ENCODE measurements at places on chromosomes 5 and 9.

GRCh38 chr5:144194144-144194543, 23.5 kb downstream of the KCTD16 start:
- DNase-seq: no peak

GRCh38 chr5:132059043-132059695, 1.3 kb upstream of the IL3 start:
- DNase-seq: no peak

- no peak for DNase-seq
Measured at GRCh38 chr9:35342221-35342958, 147.5 kb upstream of the RUSC2 start.

- no peak for DNase-seq
Measured at GRCh38 chr9:20713172-20713571, 29.1 kb downstream of the FOCAD start.

- no peak for DNase-seq
Measured at GRCh38 chr9:90070931-90071660, 466.3 kb downstream of the GADD45G start.

DNA sequence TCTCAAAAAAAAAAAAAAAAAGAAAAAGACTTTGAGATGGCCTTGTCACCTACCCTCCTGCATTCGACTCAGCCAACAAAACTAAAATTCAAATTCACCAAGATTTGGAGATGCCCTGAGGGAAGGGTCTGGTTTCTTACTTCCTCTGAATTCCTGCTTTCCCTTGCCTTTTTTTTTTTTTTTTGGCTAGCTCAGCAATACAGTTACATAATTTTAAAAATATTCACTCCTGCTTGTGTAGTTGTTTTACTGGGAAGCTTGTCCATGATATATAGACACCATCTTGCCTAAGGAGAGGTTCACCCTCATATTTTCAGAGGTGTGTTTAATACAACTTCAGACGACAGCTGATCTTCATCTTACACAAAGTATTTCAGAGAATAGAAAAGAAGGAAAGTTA, 21.3 kb upstream of the SERINC5 start:
- no peak for DNase-seq

GRCh38 chr5:112304743-112305142, 114.3 kb downstream of the EPB41L4A start:
- no peak for DNase-seq

DNA sequence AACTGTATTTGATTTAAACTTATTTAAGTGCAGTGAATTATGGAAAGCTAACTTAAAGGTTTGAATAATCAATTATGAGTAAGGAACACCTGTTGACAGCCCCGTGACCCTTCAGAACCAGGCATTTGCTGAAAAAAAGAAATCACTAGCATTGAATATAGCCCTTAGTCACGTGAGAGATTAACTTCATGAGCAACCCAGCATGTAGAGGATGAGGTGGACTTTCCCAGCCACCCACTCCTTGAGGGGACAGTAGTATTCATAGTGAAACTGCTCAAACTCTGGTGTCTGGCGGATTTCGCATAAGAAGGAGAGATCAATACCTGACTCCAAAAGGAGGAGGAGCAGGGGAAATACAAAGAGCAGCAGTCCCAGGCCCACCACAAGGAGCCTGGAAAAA, 184.8 kb upstream of the RASEF start:
- no peak for DNase-seq

DNA sequence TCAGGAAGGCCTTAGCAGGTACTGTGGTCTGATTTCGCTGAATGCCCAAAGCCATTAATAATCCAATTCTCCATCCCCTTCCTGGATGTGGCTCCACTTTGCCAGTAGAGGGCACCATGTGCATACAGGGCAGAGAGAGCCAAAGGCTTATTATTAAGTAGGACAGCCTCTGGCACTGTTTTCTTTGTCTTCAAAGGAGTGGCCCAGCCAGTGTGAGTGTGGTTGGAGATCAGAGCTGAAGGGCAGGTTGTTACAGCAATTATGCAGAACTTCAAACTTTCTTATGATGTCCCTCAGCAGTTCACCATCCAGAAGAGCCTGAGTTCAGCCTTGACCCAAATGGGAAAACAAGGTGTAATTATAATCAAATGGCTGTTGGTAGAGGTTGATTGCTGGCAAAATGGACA, 38.6 kb upstream of the CEMIP2 start:
- no peak for DNase-seq

DNA sequence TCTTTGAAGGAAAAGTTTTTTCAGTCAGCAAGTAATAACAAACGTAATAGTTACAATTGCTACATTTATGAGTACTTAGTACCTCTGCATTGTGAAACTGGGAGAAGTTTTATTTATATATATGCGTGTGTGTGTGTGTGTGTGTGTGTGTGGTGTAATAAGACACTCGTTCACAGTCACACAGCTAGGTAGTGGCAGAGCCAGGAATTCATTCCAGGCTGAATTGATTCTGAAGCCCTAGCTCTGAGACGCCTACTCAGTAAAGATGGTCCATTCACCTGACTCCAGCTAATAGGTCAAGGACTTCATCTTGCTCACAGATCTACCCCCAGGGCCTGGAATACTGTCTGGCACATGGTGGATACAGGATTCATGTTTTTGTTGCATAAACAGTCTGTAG, 13.6 kb upstream of the CAST start:
- DNase-seq: no peak

GRCh38 chr9:134434894-134435506, 108.7 kb downstream of the RXRA start:
- peak; percentile 92 for DNase-seq

GRCh38 chr5:75839547-75839946, 122.3 kb upstream of the POC5 start:
- DNase-seq: no peak

- DNase-seq: no peak
Measured at GRCh38 chr9:4296217-4296616, 3.7 kb downstream of the GLIS3 start.

GRCh38 chr9:15086778-15087324, 176.6 kb upstream of the FREM1 start:
- no peak for DNase-seq

- no peak for DNase-seq
Measured at GRCh38 chr9:87065981-87066380, 118.7 kb upstream of the GAS1 start.

DNA sequence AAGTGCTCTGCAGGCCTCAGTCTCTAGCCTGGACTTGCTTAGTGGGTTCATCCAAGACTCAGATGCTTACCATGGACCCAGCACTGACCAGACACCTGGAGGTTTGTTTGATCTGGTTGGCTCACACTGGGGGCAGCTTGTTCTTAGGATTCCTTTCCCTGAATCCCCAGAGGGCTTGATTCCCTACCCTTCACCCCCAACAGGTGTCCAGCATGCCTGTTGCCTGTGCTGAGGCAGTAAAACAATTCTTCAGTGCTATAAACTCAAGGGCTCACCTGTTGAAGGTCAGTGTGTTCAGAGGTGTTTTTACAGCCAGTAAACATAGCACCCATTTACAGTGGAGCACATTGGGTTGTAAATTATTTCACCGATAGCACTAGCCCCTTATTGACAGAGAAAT, 123.8 kb upstream of the KLF4 start:
- DNase-seq: no peak

GRCh38 chr5:40401284-40402006, 278.3 kb upstream of the PTGER4 start:
- no peak for DNase-seq

- DNase-seq: no peak
Measured at GRCh38 chr9:38130724-38131123, 61.7 kb upstream of the SHB start.

DNA sequence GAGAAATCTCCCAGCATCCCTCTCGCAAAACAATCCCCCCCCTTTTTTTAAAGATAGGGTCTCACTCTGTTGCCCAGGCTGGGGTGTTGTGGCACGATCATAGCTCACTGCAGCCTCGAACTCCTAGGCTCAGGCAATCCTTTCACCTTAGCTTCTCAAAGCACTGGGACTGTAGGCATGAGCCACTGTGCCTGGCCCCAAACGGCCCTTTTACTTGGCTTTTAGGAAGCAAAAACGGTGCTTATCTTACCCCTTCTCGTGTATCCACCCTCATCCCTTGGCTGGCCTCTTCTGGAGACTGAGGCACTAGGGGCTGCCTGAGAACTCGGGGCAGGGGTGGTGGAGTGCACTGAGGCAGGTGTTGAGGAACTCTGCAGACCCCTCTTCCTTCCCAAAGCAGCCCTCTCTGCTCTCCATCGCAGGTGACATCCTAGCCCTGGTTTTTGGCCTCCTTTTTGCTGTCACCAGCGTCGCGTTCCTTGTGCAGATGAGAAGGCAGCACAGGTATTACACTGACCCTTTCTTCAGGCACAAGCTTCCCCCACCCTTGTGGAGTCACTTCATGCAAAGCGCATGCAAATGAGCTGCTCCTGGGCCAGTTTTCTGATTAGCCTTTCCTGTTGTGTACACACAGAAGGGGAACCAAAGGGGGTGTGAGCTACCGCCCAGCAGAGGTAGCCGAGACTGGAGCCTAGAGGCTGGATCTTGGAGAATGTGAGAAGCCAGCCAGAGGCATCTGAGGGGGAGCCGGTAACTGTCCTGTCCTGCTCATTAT, 6.8 kb downstream of the CA9 start:
- no peak for DNase-seq

- no peak for DNase-seq
Measured at GRCh38 chr9:122318284-122318683, 52.5 kb upstream of the PTGS1 start.

- no peak for DNase-seq
Measured at GRCh38 chr9:69932901-69933300, 110.7 kb upstream of the MAMDC2 start.

DNA sequence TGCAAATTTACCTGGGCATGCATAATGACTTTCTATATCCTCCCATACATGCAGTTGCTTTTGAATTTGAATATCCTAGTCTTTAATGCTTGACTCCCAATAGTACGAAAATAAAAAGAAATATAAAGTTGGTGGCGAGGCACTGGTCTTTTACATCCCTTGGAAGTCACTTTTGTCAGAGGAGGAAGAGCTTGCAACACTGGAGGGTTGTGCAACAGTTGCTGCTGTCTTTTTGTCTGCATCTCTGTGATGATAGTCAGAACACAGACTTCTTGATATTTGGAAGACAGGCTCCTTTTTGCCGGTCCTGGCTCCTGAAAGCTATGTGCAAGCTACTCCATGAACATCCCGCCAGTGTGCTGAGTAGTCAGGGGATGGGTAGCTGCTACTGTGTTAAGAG, 16.8 kb upstream of the SGCD start:
- DNase-seq: no peak

DNA sequence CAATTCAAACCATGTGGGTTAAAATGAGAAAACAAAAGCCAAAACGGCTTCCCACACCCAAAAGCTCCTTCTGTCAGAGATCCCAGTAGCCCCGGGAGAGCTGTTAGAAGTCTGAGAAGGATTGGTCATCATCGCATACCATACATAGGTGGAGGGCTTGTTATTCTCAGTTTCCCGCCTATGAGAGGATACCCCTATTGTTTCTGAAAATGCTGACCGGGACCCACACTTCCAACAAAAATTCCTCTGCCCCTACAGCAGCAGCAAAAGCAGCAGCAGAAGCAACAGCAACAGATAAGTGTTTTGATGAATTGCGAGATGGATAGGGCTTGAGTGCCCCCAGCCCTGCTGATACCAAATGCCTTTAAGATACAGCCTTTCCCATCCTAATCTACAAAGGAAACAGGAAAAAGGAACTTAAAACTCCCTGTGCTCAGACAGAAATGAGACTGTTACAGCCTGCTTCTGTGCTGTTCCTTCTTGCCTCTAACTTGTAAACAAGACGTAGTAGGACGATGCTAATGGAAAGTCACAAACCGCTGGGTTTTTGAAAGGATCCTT, at the start of gene TEK:
TSS of gene TEK (plus strand) at position 245 of the 561 bp plus-strand sequence. CDS start 366 bp downstream, outside the sequence.
- DNase-seq: no peak

DNA sequence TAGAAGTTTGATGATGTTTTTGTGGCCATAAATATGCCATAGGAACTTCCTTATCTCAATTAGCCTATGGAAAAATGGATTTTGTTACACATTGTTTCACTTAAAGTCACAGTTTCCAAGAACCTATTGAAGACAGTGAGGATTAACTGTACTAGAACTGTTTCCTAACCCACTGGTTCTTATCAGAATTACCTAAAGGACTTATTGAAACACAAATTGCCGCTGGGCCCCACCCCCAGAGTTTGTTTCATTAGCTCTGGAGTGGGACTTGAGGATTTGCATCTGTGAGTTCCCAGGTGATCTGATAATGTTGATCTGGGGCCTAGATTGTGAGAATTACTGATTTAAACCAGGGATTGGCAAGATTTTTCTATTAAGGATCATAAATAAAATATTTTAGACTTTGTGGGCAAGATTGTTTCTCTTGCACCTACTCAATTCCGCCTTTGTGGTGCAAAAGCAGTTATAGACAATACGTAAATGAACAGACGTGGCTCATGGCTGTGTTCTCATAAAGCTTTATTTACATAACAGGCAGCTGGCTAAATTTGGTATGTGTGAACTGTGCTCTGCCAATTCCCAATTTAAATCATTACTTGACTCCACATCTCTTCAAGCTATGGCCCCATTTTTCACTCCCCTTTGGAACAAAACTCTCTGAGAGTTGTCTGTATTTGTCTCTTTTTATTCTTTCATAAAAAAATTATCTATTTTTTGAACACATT, 9.3 kb downstream of the JAK2 start:
- no peak for DNase-seq

DNA sequence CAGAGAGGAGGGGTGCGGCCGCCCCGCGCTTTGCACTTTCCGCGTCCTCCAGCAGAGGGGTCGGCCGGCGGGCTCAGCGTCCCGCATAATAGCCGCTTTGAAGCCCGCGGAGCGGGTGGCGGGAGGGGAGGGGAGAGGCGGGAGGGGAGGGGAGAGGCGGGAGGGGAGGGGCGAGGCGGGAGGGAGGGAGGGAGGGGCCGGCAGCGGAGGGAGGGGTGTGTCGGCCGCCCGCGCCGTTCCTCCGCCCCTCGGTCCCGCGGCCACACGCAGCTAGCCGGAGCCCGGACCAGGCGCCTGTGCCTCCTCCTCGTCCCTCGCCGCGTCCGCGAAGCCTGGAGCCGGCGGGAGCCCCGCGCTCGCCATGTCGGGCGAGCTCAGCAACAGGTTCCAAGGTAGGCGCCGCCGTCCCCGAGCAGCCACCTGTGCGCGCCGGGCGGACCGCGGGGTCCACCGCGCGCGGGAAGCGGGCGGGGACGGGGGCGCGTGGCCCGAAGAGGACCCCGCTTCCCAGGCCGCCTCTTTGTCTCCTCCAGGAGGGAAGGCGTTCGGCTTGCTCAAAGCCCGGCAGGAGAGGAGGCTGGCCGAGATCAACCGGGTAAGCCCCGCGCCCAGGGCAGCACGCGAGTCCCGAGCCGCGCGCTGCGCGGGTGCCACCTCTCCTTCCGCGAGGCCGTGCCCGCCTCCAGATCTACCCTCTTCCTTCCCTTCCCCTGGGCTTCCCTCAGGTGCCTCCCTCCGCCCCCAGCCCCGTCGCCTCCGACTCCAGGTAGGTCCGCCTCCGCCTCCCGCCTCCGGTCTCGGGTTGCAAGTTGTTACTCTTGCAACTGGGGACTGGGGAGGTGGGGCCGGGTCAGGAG, at the start of gene AIF1L:
TSS of gene AIF1L (plus strand) at position 263 of the 857 bp plus-strand sequence. CDS start at position 362, 99 bp downstream.
- DNase-seq: peak; percentile 68

GRCh38 chr5:122078116-122079110, at the start of gene LOX:
Gene LOX, minus strand, starts transcription at chr5:122078259. Its CDS starts 274 bp downstream, at chr5:122077985.
- DNase-seq: no peak

DNA sequence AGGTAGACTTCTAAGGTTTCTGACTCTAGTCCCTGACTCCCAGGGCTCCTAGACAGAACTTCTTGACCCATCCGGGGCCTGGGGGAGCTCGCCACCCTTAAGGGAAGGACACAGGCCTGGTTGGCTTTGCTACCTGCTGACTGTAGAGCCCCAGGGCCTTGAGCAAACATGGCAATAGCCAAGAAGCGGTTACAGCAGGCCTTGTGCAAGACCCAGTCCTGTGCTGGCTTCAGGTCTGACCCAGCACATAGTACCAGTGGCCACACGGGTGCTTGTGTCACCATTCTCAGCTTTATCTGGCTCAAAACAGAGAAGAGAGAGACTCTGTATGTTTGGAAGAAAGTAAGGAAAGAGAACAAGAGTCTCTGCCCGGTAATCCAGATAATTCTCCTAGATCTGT, 41.8 kb downstream of the AP3B1 start:
- no peak for DNase-seq

All from amygdala (tissue), 56 donors.